Stimulated activated CD4-positive, alpha-beta T cell treated with anti-CD3 and anti-CD28 coated beads, Interleukin-12 subunit alpha, Interleukin-12 subunit beta, amount 100 ng/mL, for 4 hours (primary cell): ENCODE measurements at places on chromosomes 7 and 10.

- DNase-seq = no peak
Measured at GRCh38 chr7:27168265-27168947, 3.1 kb upstream of the HOXA9 start.

- DNase-seq = no peak
Measured at GRCh38 chr10:89659143-89660131, 14.4 kb upstream of the PANK1 start.

GRCh38 chr7:92837000-92837749 lies 802 bp upstream of the CDK6 start:
- DNase-seq = peak; percentile 26

DNA sequence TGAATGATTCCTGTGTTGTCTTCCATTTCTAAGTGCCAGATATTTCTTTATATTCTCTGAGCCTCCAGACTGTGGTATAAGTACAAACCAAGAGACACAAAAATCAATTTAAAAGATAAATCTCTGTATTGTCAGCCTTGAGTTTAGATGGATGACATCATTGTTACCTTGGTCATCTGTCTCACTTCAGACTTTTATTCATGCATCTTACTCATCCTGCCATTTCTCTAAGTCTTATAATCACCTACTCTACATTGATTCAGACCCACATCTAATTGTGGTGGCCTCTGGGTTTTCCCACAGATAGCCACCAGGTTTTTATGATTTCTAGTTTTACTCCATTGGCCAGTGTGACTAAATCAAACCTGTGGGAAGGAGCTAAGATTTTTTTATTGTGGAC lies 26.8 kb upstream of the HDAC9 start:
- DNase-seq = no peak

DNA sequence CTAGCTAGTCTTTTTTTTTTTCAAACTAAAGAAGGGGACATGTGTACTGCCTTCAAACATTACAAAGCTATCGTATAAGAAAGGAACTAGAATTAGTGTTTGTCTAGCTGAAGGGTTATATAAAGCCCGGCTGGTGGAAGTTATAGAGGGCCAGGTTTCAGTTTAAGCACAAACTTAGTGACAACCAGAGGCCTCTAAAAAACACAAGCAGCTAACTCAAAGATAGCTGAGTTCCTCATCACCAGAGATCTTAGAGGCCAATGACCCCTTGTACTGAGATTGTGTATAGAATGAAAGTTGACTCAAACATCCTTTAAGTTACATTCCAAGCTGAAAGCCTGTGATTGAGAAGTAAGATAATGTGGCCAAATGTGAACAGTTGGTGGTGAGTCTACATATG lies 28.1 kb upstream of the SGMS1 start:
- no peak for DNase-seq

GRCh38 chr7:90994601-90995000 lies 269.6 kb upstream of the FZD1 start:
- DNase-seq = no peak

DNA sequence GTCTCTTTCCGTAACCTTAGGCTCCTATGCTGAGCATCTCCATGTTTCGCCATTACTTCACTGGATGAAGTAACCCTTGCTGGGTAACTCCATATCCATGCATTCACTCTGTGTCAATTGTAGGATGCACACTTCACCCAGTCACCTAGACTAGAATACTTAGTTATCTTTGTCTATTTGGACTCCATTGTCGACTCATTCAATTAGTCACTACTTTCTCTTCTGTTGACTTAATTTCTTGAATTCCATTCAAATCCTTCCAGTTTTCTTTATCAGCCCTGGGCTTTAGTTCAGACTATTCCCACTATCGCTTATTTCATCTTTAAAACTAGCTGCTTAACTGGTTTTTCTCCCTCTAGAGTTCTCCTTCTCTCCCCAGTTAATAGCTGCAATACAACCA lies 111.3 kb upstream of the TNS3 start:
- no peak for DNase-seq

DNA sequence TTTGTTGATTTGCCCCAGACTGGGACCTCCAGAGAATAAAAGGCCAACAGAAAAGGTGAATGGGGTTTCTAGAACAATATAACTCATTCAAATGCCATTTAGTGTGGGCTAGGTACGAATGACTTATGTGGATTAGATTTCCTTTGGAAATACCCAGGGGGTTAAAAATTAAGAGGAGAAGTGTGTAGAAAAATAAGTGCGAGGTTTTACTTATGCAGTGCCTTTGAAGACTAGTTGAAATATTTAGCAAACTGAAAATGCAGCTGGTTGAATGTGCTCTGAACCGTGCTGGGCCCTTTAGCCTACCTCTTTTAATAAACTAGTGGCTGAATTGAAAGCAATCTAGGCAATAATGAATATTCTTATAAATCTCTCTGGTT lies 180.6 kb downstream of the LRMDA start:
- no peak for DNase-seq

GRCh38 chr7:36732806-36733205 lies 8.5 kb upstream of the AOAH start:
- DNase-seq = no peak

- no peak for DNase-seq
Measured at GRCh38 chr10:78853864-78854263, 214.9 kb upstream of the ZMIZ1 start.

DNA sequence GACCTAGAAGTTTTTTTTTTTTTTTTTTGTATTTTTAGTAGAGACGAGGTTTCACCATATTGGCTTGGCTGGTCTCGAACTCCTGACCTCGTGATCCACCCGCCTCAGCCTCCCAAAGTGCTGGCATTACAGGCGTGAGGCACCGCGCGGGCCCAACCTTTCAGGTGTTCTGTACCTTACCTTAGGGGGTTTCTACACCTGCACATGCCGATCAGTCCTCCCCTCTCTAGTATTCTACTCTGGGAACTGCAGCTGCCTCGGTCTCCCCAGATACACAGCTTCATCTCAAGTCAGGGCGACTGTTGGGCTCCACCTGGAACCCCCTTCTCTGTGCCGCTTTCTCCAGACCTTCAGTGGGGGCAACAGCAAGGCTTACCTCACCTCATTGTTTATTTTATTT lies 79.9 kb downstream of the TACC2 start:
- DNase-seq = no peak

- no peak for DNase-seq
Measured at GRCh38 chr10:84415539-84416244, 87.3 kb downstream of the CCSER2 start.

DNA sequence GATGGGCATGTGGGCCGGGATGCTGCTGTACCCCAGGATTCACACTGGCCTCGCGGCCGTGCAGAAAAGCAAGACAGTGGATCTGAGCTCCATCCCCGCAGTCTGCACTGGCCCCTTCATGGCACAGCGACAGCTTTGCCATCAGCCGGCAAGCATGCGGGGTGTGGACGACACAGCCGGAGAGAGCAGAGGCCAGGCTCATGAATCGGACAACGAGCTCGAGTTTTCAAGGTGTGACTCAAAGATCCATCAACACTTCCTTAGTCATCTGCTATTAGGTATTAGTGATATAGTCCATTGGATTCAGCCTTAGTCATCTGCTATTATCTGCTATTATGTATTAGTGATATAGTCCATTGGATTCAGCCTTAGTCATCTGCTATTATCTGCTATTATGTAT lies 254.7 kb downstream of the KLF6 start:
- no peak for DNase-seq

- no peak for DNase-seq
Measured at GRCh38 chr10:79244841-79245504, 102.3 kb upstream of the PPIF start.

DNA sequence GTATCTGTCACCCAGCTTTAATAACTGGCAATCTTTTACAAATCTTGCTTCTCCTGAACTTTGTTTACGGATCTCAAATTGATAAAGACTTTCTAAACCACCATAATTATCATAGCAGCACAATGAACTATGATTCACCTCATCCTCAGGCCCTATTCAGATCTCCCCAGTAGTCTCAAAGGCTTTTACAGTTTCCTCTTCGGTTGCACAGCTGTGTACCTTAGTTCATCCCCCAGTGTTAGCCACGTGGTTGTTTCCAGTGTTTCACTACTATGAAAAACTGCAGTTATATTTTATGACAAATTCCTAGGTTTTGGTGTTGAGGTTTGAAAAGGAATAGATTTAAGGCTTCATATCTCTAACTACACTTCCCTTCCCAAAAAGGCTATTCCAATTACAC lies 24.9 kb downstream of the PAXIP1 start:
- DNase-seq = no peak

DNA sequence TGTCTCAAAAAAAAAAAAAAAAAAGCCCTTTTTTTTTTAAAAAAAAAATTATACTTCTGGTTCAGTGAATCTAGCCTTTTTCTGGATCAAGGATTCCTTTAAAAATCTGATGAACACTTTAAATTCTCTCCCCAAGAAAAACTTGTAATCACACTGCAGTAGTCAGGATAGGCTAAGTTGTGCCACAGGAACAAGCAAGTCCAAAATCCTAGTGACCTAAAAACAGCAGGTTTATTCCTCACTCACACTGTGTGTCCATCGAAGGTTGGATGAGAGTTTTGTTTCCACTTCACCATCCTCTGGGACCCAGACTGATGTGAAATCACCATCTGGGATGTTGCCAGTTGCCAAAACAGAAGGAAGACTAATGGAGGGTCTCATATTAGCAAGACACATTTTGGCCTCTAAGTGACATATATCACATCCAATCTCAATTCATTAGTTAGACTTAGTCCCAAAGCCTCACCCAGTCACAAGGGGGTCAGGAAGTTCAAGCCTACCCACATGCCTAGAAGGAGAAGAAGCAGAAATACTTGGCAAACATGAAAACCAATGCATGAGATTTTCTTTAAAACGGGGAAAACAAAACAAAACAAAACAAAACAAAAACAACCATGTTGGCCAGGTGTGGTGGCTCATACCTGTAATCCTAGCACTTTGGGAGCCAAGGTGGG lies 32.7 kb downstream of the CYP17A1 start:
- DNase-seq = no peak

GRCh38 chr7:50656141-50656895 lies 91.1 kb upstream of the DDC start:
- no peak for DNase-seq

GRCh38 chr7:17580856-17581255 lies 282.4 kb downstream of the AHR start:
- no peak for DNase-seq

DNA sequence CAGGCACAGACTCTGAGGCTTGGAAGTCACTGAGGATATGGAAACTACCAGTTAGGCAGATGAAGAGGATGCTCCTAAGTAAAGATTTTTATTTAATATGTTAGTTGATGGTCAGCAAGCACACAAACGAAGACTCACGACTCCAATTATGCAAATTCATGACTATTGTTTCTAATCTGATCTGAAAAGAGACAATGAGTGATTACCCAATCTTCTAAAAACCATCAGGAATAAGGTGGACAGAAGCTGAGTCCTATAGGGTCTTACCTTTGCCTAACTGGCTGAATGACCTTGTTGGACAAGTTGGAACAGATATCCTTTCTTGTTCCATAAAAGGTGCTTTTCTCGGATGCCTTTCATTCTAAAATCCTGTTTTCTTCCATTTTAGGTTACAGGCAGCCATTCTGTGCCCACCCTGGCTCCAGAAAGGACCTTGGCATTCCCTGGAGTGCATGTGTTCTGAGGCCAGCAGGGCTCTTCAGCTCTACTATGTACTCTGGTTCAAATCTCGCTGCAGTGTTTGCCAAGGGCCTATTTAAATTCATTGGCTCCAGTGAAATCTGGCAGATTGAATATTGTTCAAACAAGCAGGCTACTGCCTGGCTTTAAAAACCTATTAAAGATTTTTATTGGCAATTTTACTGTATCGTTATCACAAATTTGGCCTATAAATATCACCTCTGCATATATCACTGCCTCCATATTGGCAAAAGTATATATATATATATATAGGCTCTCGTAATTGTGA lies 77.5 kb downstream of the SLC25A13 start:
- no peak for DNase-seq

- DNase-seq = no peak
Measured at GRCh38 chr7:80922253-80923049, 3.6 kb upstream of the SEMA3C start.

DNA sequence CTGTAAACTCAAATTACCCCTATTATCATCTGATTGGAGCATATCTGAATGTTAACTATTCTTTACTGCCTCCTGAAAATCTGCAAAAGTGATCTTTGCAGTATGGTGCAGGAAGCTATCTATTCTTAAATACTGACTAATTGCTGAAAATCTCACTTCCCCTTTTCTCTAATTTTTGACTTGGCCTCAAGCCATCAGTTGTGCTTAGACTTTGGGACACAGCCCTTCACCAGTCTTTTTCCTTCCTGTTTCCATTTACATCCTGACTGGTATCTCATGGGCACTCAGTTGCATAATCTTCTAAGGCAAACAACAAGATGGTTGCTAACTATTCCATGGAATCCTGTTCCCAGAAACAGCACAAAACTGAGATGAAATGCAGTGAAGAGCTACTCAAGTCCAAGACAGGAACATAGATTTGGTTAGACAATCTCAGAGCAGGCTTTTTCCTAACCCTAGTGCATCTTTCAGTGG lies 228.5 kb downstream of the SORCS1 start:
- no peak for DNase-seq
